ENCODE measurements at places on chromosomes 4 and X.

- DNase-seq, result peak; percentile 12
Observed at GRCh38 chrX:12843668-12844279, 23.1 kb upstream of the TLR7 start.

GRCh38 chrX:70998411-70999027 lies 67.6 kb upstream of the SLC7A3 start:
- DNase-seq, result no peak

- DNase-seq, result no peak
Observed at GRCh38 chrX:51272638-51273037, 60.0 kb upstream of the NUDT10 start.

GRCh38 chr4:110271986-110272385 lies 73.6 kb upstream of the ELOVL6 start:
- no peak for DNase-seq

GRCh38 chr4:11183356-11183740 lies 245.3 kb downstream of the HS3ST1 start:
- no peak for DNase-seq

GRCh38 chrX:136856551-136856950 lies 24.0 kb downstream of the RBMX start:
- DNase-seq, result no peak

DNA sequence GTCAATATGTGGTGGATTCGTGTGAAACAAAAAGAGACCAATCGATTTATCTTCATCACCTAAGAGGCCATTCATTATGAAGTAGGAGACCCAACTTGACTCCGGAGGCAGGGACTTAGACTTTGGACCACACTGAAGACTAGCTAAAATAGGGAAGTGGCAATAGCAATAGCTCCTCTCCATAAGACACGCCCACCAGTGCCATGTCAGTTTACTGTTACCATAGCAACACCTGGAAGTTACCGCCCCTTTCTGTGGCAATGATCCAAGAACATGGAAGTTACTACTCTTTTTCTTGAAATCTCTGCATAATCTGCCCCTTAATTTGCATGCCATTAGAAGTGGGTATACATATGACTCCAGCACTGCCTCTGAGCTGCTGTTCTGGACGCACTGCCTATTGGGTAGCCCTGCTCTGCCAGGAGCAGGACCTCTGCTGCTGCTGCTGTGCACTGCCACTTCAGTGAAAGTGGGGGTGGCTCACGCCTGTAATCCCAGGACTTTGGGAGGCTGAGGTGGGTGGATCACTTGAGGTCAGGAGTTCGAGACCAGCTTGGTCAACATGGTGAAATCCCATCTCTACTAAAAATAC lies 163.2 kb downstream of the PRKX start:
- no peak for DNase-seq

DNA sequence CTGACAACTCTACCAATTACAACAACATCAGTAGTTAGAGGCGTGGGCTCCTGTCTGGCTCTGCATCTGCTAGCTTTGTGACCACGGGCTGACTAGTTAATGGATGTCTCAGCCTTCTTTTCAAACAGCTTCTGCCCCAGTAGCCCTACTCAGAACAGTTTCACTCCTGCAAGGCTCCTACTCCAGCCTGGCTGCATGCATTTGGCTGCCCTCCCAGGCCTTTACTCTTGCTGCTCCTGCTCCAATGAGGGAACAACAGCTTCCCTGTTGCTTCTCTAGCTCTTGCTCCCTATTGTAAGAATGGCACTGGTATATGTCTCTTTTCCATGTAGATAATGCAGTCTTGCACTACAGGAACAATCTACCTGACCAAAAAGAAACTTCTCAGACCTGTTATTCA lies 93.3 kb downstream of the TTC29 start:
- DNase-seq, result no peak

DNA sequence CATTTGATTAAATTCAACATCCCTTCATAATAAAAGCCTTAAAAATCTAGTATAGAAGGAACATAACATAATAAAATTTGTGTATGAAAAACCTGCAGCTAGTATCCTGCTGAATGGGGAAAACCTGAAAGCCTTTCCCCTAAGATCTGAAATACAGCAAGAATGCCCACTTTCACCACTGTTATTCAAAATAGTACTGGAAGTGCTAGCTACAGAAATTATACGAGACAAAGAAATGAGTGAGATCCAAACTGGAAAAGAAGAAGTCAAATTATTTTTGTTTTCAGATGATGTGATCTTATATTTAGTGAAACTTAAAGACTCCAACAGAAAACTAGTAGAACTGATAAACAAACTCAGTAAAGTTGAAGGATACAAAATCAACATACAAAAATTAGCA lies 152.9 kb downstream of the RTL3 start:
- no peak for DNase-seq

- no peak for DNase-seq
Observed at GRCh38 chrX:118928151-118928550, 46.3 kb upstream of the LONRF3 start.

DNA sequence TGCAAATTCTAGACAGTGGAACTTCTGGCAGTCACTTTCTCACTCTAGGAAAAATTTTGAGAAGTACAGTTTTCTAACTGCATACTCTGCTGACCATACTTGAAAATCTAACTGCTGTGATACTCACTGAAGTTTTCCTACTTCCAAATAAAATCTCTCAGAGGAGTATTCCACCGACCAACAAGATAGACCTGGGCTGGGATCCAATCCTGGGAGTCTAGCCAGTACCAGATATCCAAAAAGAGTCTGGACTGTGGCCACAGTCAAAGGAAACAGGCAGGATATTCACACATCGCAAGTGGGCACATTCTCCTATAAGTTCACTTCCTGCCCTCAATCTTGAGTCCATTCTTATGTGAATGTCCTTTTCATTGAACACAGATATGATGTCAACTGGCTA lies 1138.7 kb upstream of the PCDH7 start:
- no peak for DNase-seq

GRCh38 chrX:68897118-68897945 lies 68.5 kb downstream of the EFNB1 start:
- DNase-seq, result no peak

DNA sequence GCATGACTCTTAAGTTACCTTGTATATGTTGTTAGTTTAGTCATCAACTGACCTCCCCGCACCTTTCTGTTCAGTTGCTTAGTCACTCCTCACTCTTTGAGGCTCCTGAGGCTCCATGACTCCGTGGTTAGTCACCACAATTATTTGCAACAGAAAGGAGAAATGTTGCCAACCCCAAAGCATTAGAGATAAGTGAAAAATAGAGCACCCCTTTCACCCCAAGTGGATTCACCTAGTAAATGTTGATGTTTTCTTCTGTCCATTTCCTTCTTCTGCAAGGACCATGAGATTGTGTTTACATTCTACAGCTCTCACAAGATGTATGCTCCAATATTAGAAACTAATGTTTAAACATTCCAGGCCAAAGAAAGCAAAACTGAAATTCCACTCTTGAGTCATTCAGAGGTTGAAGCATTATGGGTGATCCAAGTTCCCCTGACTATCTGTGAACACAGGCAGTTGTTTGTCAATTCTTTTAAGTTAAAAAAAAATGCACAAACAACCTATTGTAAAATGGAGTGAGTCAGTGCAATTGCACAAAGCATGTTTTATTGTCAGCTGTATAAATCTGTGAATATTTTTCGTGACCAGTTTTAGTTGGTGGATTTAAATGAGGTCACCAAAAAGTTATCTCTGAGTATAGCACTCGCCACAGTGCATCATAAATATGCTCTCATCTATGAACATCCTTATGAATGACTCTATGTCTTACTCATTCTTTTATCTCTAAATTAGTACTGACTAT lies 552.4 kb upstream of the MAGEB2 start:
- no peak for DNase-seq

- DNase-seq, result no peak
Observed at GRCh38 chr4:185244763-185245162, 35.4 kb downstream of the SNX25 start.

DNA sequence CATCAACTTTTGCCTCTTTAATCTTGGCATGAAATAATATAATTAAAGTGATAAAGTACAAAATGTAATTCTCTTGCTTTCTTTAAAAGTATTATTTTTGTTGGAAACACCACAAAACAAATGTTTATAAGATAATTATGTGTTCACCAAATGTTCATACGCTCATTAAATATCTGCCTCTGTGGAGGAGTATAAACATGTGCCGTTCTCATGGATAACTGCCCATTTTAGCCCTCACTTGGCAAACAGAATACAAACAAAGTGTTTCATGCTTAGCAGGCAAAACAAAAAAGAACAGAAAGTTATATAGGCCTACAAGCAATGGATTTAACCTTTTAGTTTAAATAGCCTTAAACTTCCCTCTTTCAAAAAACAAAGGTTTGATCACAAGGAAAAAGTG lies 800.5 kb upstream of the DIAPH2 start:
- DNase-seq, result no peak

- no peak for DNase-seq
Observed at GRCh38 chr4:72209600-72209999, 177.8 kb downstream of the NPFFR2 start.

- DNase-seq, result no peak
Observed at GRCh38 chr4:166535865-166536264, 662.8 kb downstream of the TLL1 start.

DNA sequence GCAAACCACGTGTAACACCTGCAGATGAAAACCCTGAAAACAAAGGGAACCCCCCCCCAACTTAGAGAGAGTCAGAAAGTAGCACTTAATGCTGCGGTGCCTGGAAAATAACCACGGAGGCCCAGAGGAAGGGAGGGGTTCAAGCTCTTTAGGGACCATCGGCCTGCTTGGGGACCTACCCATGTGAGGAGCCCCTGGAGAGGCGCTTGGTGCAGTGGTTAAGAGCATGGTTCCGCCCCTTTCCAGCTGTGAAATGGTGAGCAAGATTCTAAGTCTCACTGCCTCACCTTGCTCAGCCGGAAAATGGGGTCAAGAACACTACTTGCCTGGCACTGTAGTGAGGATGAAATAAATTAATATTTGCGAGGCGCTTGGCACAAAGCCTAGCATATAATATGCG lies 13.8 kb downstream of the SLC25A5 start:
- no peak for DNase-seq

DNA sequence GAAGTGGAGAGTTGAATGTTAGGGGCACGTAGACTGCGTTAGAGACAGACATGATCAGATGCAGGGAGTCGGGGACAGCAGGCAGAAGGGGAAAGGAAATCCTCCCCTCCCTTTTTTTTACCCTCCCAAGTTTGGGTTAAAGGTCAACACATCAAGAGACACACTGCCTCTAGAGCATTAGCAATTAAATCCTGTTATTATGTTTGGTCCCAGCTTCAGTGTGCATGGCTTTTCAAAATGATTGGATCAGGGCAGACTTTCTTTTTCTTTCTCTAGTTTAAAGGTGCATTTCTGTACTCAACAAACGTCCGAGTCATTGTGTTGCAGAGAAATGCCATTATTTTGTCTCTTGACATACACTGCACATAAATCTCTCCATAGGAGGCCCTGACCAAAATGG lies 63.9 kb downstream of the USP26 start:
- DNase-seq, result no peak

DNA sequence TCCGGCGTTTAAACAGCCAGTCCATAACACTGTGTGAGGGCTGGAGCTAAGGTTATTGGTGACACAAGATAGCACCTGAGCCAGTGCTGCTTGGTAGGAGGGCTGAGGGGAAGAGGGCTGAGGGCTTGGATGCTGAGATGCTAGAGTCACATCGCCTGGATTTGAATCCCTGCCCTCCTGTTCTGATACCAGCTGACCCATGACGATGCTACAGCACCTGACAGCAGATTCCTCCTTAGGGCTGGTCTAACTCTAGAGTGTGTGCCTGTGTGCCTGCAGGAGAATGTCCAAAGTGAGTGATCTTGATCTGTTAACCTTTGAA lies 102.5 kb downstream of the PTTG2 start:
- no peak for DNase-seq

Measured in HuH-7 (cell line).